Activated CD4-positive, CD25-positive, alpha-beta regulatory T cell (primary cell): ENCODE measurements at places on chromosomes 1 and 21.

GRCh38 chr1:44721485-44722361, 9.2 kb downstream of the RNU5D-1 start:
- peak; percentile 36 for DNase-seq

GRCh38 chr1:178308438-178308837, 188.3 kb downstream of the CLEC20A start:
- DNase-seq, result no peak

DNA sequence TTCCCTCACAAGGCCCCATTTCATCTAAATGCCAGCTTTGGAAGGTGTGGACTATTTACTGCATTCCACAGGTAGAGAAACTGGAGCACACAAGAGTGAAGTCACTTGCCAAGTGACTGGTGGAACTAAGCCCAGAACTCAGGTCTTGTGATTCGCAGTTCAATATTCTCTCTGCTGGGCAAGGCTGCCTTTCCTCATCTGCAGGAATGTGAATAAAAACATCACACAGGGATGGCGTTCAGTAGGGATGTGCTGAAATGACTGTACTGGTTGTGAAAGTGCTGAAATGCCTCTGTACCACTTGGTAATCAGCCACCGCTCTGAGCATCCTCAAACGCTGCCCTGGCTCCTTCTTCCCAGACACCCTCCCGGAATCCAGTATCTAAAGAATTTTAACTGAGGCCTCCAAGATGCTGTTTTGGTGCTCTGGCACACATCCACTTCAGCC, 145.6 kb downstream of the HIVEP3 start:
- DNase-seq, result no peak

DNA sequence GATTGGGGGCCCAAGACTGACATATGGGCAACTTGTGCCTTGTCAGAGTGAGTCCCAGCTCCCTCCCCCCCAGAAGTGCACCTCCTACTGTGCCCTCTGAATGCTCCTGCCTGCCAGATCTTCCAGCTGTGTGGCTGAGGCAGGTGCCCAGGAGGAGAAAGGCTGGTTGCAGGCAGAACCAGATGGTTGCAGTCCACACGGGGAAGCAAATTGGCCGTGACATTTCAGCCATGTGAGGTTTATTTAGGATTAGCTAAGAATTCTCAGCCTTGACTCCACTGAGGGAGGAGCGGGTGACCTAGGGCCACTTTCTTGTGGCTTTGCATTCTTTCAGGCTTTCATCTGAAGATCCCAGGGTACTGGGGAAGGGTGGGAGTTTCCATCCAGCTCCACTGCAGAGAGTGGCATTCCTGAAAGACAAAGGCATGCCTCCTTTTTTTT, 33.8 kb downstream of the PEX14 start:
- DNase-seq, result no peak

GRCh38 chr1:230459465-230459864, 33.3 kb upstream of the PGBD5 start:
- no peak for DNase-seq

DNA sequence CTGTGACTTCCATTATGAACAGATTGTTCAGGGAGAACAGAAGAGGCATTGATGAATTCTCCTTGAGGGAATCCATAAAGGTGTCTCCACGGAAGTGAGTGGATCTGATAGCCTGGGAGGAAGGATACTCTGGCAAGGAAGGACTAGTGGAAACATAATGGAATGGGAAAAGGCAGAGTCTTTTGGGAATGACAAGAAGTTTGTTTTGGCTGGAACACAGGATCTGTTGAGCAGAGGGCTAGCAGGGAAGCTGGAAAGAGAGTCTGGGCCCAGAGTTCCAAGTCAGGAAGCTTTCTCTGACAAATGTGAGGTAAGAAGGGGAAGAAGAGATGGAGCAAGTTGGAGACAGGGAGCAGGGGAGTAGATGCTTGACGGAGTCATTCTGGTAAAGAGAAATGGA, 8.1 kb downstream of the ADAMTS5 start:
- DNase-seq, result no peak

DNA sequence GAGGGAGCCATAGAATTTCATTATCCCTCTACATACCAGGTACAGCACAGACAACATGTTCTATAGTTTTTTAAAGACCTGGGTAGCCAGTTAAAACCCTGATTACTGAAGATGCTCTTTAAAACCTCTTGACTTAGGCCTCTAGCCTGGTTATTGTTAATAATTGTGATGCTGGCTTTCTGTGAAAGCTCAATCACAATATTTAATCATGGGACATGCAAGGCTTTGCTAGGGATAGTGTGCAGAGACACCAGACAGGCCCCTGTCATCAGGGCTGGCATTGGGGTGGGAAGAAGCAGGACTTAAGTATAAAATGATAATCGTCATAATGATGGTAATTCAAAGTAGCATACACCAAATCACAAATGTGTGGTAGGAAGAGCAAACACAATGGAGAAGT, 274.4 kb downstream of the PTBP2 start:
- no peak for DNase-seq

DNA sequence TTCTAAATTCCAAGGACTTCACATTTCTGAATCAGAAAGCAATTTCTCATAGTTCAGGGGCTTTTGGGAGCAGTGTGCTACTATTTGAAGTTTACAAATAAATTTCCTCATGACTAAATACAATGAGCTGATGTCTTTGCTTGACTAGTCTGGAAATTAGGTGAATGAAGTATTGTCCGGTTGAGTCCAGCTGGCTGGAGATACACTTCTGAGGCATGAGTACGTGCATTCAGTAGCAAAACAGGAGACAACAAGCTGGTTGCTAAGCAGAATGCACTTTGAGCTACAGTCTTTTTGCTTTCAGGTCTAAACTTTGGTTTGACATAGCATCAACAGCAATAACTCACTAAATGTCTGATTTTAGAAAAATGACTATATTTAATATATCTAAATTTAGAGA, 27.1 kb downstream of the ZNHIT6 start:
- no peak for DNase-seq

DNA sequence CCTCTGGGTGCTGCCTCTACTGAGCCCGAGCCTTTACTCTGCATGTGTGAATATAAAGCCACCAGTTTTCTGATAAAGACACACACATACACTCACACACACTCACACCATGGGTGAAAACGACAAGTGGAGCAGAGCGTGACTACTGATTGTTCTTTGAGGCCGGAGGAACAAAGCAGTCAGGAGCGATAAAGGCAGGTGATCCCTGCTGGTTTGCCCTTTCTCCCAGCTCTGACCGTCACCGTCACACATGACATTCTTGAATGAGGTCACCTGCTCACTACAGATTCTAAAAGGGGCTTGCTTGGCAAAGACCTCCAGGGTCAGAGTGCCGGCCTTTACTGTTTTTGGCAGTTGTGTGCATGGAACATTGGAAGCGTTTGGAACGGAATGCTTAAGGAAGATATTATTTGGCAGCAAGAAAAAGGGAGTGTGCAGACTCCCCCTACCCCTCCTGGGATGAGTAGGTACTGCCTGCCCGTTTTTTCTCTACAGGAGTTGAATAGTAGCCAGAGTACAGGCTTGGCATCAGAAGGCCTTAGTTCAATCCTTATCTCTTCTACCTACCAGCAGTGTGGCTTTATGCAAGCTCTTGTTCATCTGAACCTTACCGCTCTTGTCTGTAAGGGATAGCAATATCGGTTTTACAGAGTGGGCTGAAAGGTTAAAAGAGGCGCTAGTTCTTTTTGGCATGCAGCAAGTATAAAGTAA, 79.7 kb downstream of the PBX1 start:
- no peak for DNase-seq

DNA sequence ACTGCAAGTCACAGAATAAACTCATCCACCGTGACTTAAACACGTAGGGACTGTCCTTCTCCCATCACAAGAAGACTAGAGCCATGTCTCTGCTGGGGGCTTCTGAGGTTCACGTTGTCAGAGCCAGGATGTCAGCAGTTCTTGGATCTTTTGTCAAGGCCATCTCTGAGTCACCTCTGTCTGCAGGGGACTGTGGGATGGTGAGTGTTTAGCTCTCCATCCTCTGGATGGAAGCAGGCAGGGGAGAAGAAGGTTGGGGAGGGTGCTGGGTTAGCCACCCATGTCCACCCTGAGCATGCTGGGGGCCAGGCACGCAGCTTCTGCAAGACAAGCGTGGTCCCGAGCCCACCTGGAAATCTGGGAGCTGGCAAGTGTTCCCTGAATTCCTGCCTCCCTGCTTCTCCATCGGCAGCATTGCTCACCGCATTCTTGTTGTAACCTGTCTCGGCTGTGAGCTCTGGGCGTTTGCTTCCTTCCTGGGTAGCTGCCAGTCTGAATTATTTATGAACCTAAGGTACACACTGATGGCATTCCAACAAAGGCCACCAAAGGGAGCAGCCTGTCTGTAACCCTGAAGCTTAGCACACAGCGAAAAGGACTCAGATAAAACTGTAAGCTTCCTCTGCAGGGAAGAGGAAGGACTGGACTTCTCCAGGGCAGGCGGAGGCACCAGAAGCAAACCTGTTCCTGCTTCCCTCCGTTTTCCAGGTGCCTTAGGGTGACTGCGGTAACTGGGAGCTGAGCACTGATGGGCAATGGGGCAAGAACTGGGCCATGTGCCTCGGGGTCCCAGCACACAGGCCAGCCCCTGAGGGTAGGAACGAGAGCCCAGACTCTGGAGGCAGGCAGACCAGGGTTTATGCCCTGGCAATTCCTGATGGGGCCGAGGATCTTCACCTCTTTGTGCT, 88.6 kb downstream of the RIPK4 start:
- DNase-seq, result no peak

GRCh38 chr1:173477286-173478093, at the start of gene PRDX6:
PRDX6 (plus strand) TSS chr1:173477335; CDS start chr1:173477398, 63 bp downstream.
- peak; percentile 35 for DNase-seq

GRCh38 chr1:192604979-192605620, 29.5 kb downstream of the RGS1 start:
- DNase-seq, result no peak

DNA sequence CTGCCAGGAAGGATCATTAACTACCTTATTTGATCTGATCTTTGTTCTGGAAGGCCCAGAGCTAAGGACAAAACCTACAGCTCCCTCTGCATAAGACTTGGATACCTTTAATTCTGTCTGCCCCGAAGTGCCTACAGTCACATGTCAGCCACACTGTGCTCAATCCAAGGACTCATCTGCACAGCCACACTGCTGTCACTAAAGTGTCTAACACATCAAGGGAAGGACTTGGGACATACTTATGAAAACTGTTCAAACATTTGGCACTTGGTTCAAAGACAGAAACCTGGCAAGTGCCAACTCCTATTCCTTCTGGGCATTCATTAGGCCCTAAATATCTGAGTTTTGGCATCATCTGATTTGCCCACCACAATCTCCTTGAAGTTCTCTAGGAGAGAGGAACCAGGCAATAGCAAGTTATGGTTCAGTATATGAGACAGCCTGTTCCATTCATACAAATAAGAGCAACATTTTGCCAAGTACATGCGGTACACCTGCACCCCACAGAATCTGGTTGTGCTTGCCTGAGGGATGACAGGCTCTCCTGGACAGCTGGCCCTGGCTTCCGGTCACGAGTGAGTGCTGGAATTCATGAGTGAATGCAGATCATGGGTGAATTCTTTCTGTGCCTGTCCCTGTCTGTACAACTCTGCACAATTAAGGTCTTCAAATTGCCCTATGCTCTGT, 105.9 kb downstream of the KCNK1 start:
- no peak for DNase-seq

- no peak for DNase-seq
Observed at GRCh38 chr1:81186261-81186660, 614.5 kb upstream of the ADGRL2 start.

- peak; percentile 51 for DNase-seq
Observed at GRCh38 chr1:160951443-160952128, 3.0 kb downstream of the ITLN2 start.
